ENCODE measurements at places on chromosomes 3 and 15.

- no peak for DNase-seq
Measured at GRCh38 chr3:6448011-6448410, 412.9 kb upstream of the GRM7 start.

GRCh38 chr3:72969766-72970165 lies 26.8 kb upstream of the PPP4R2 start:
- no peak for DNase-seq

- DNase-seq, result no peak
Measured at GRCh38 chr3:28947061-28947460, 333.8 kb upstream of the RBMS3 start.

DNA sequence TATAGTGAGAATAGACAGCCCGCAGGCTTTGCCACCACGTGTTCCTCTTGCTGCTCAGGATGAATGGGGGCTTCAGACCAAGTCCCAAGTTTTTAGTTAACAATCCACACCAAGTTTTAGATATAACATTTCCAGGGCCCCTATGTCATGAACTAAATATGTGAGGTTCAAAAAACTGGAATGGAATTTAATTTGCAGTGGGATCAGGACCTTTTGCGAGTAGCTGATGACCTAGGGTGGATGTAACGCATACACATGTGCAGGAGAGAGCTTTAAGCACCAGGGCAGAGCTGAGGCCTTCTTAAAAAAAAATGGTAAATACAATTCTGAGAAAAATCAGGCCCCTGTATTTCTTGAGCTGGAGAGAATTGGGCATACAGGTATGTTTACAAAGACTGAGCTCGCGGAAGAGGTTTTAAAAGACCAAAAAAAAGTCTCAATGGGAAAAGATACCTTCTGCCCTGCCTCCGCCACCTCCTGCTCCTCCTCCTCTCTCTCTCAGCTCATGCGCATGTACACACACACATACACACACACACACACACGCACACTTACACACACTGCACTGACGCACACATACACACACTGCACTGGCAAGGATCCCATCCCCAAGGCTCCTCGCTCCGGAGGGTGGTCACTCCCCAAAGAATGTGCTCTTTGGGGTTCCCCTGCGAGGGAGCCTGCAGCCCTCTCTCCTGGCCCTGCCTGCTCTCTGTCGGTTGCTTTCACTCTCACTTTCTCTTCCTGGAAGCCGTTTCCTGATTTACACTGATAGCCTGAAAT lies 48.2 kb upstream of the IGF1R start:
- DNase-seq, result peak; percentile 81

- no peak for DNase-seq
Measured at GRCh38 chr15:73809728-73810501, 56.8 kb upstream of the INSYN1 start.

GRCh38 chr3:125236331-125236903 lies 23.9 kb upstream of the SLC12A8 start:
- peak; percentile 56 for DNase-seq

GRCh38 chr3:126287536-126288241 lies 69.5 kb downstream of the KLF15 start:
- DNase-seq, result peak; percentile 90

GRCh38 chr3:23170291-23170690 lies 32.8 kb upstream of the UBE2E2 start:
- no peak for DNase-seq
